ENCODE measurements at places on chromosomes 11 and 22.
A peak's percentile ranks its signal among the peaks of the same experiment; 100 is the strongest.

- DNase-seq = no peak
Measured at GRCh38 chr22:27409299-27409698, 392.3 kb downstream of the MN1 start.

DNA sequence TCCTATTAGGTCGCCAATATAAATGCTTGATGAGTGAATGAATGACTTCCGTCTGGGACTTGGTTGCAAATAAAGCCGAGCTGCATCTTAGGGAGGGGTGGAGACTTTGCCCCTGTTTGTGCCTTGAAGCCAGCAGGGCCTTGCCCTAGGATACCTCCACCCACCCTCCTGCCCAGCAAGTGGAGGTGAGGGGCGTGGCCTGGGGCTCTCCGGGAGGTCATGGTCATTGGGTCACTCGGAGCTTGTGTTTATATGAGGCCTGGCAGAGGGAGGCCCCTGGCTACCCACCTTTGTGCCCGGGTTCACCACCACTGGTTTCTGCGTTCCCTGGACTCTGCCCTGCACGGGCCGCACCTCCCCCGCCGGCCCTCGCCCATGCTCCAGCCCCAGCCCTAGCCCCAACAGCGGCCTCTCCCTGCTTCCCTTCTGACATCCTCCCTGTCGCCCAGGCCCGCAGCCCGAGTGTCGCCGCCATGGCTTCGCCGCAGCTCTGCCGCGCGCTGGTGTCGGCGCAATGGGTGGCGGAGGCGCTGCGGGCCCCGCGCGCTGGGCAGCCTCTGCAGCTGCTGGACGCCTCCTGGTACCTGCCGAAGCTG is 4.3 kb downstream of the MPST start:
- no peak for DNase-seq

- DNase-seq = peak; percentile 37
Measured at GRCh38 chr22:36765943-36766450, 9.9 kb downstream of the IFT27 start.

DNA sequence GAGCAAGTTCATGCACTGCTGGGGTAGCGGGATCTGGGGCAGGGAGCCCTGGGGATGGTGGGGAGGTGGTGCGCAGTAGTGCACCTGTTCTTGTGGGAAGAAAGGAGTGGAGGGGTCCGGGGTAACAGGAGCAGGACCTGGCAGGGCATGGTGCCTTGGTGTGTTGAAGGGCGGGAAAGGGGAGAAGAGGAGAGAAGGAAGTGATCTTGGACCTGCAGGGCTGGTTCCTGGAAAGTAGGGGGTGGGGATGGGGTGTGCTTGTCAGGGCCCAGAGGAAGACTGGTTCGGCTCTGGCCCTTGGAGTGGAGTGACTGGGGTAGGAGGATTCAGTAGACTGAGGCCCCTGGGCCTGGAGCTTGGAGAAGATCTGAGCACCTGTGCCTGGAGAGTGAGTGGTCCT is 10.9 kb upstream of the CAPN5 start:
- DNase-seq = no peak

- DNase-seq = no peak
Measured at GRCh38 chr11:35414776-35415175, 4.6 kb downstream of the SLC1A2 start.

GRCh38 chr22:20881231-20881630 is 22.4 kb downstream of the SNAP29 start:
- no peak for DNase-seq

DNA sequence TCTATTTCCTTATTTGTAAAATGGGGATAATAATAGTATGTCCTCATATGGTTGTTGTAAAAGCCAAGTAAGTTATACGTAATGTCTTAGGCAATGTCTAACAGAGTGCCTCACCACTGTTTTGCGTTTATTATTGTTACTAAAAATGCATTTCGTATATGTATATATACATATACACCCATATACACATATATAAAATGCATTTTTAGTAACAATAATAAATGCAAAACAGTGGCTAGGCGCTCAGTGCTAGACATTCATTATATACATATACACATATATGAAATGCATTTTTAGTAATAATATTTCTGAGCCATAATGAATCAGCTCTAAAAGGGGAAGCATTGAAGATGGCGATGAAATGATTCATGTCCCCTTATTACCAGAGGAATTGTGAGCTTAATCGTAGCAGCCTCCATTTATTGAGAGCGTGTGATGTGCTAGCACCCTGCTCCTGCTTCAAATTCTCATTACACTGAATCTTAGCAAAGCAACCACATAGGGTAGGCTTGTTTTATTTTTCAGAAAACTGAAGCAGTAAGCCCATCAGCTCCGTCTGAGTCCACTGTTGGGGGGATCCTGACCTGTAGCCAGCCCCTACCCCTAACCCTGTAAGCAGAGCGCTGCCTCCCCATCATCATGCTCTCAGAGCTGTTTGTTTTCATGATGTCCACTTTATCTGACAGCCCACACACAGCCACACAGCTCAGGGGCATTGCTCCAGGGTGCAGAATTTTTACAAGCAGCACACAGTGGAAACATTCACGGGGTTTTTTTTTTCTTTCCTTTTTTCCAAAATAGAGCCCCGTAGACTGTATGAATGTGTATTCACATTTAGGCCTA is 97.1 kb upstream of the NAV2 start:
- no peak for DNase-seq

Data from GM03348 (cell line).